ENCODE measurements at places on chromosomes 5 and 9. TPM values are rescaled to one million over a fixed set of nuclear protein-coding genes. Genes with fewer than 3 reads are reported as not detected.
A peak's percentile ranks its signal among the peaks of the same experiment; 100 is the strongest.

DNA sequence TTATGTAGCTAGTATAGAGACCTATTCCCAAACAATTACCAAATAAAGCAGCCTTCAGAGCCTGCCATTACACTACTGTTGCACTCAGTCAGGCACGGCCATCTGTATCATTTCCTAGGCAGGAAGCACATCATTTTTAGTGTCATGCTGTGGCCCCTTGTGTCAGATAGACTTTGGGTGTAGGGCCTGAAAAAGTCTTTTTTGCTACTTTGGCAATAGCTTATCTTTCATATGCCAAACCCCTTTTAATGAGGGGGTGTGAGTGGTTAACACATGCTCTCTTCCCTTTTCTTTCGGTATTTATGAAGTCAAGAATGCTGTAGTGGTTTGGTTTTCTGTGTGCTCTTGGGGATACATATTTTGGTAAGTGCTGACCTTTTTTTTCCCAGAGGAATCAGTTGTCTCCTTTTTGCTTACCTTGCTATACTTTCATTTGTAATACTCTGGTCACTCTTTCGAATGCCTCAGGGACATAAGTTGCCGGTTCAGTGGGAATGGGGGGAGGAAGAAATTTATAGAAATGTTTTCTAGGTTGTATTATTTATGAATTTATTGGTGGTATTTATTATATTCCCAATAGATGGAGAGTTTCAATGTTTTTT is 209.8 kb downstream of the CSNK1G3 start:
- no peak for ATAC-seq

DNA sequence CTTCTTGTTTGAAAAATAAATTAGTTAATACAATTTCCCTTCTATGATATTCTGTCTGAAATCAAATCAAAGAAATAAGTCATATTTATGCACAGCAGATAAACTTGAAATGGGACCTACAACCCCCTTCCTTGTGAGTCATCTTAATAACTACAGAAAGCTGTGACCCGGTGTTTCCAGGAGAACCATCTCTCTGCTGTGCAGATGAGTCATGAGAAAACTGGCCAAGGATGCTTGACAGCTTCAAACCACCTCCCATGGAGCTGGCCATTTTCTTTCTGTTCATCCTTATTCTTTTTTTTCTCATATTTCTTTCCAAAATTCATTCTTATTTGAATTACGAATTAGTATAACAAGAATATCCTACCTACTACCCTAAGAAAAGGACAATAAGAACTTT is 43.4 kb upstream of the NR4A3 start:
- no peak for ATAC-seq

DNA sequence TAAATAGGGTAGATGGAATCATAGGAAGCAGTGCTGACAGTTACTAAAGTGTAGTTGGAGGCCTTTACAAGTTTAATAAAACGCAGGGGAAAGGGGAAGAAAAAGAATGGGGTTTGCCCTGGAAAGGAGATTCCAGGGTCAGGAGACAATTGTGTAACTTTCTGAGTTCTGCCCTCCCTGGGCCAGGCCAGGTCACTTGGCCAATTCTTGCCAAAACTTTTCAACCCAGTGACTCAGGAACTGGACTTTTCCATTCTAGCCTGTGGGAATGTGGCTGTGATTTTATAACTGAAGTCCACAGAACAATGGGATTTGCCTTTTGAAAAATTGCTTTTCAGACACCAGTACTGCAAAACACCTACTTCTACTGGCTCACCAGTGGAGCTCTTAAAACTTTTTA is 289.8 kb upstream of the ANKRD55 start:
- ATAC-seq = peak; percentile 88

DNA sequence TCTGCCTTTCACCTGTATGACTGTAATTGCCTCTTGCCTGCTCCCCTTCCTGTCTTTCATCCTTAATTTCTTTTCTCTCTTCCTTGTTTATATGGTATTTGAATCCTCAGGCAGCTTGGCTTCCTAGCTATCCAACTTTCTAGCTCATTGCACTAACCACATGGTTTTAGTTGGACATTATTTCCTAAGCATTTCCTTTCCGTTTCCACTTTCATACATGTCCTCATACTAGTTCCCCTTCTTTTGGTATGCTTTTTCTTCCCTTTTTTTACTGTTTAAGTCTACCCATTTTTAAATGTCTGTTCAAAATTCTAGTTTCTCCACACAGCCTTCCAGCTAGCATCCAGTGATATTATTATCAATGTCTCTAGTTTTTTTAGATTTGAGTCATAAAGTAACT is 6.6 kb downstream of the CWC27 start:
- no peak for ATAC-seq

- ATAC-seq = no peak
Measured at GRCh38 chr5:61055434-61056006, 106.7 kb downstream of the SMIM15 start.

GRCh38 chr9:80866121-80866520 is 823.2 kb downstream of the TLE1 start:
- no peak for ATAC-seq

CDH9 gene
- not detected for total RNA-seq

CDH10 gene
- total RNA-seq = not detected

GRCh38 chr9:75017378-75017777 is 10.7 kb downstream of the CARNMT1 start:
- ATAC-seq = no peak

Data from gastroesophageal sphincter (tissue), 4 donors.